ENCODE measurements at places on chromosomes 12 and 14.

- DNase-seq: no peak
Observed at GRCh38 chr14:105010891-105011291, 10.0 kb downstream of the CDCA4 start.

DNA sequence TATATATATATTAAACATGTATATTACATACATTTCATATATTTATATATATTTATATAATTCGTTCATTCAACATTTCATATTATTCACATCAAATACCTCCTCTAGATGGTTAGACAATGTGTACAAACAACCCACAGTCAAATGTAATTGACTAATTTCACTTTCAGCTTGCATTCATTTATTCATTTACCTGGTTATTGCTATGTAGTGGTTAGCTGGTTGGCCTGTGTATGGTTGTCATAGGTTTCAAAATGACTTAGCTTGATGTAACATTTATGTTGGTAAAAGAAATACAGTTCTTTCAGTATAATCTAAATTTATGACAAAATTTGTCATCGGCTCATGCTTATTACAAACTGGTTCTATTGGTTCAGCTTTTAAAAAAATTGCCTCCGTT, 389 bp downstream of the OR4K13 start:
- no peak for DNase-seq

DNA sequence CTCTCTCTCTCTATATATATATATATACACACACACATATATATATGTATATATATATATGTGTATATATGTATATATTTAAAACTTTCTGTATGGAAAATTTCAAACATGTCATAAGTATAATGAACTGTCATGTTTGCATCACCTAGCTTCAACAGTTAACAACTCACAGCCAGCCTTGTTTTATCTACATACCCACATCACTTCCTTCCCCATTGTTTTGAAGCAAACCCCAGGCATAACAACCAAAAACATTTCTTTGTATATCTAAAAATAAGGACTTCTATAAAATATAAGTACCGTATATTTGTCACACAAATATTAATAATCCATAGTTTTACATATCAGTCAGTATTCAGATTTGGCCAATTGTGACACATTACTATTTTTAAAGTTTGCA, 57.4 kb downstream of the PAPOLA start:
- no peak for DNase-seq

GRCh38 chr12:26121323-26122060, 3.3 kb downstream of the BHLHE41 start:
- no peak for DNase-seq

- no peak for DNase-seq
Observed at GRCh38 chr14:22565391-22565945, 23.6 kb downstream of the DAD1 start.

DNA sequence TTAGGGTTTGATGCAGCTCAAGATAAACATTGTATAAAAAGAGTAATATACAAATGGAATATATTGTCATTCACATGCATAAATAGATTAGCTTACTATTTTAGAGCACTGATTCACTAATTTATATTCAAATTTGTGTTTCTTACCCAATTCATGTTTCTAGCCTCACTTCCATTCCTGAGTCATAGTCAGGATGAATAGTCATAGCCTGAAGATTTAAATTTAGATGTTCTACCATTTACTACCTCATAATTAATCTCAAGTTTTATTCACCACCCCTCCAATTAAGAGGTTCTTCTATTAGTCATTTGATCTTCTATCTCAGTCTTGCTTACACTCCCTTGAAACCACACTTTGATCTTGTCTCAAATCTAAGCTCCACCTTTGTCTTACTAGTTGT, 38.7 kb downstream of the ANO4 start:
- DNase-seq: no peak

GRCh38 chr14:72236629-72237028, 304.4 kb downstream of the RGS6 start:
- DNase-seq: no peak

DNA sequence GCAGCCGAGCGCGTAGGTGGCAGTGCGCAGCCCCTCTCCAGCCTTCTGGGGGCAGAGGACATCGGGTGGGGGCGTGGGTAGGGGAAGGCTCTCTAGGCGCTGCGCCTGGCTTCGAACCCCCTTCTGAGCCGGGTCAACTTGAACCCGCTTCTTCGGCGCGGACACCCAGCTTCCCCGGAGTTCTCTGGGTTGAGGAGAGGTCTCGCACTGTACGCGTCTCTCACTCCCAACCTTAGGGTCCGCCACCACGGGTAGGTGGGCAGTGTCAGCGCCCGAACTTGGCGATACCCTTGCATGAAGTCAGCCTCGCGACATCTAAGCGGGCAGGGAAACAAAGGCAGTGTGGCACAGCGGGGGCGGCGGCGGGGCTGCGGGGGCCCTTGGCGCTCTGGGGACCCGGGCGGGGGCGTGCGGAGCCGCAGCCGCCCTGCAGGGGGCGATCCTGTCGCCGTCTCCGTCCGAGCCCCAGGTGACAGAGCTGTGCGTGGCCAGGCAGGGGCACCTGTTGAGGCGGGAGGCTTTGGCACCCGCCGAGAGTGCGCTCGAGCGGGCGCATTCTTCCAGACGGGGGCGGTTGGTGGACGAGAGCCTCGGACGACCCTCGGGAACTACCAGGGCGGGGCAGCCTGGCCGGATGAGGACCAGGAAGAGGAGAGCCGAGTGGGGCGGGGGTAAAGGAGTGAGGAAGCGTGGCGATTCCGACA, 1.1 kb downstream of the GALNT16 start:
- no peak for DNase-seq
